GM23248 (cell line): ENCODE measurements at places on chromosomes 1 and 21.

- DNase-seq: peak; percentile 84
These were observed 705 bp downstream of the UROD start for GRCh38 chr1:45012639-45013278.

- no peak for DNase-seq
These were observed 397.4 kb upstream of the PKN2 start for GRCh38 chr1:88286716-88287115.

DNA sequence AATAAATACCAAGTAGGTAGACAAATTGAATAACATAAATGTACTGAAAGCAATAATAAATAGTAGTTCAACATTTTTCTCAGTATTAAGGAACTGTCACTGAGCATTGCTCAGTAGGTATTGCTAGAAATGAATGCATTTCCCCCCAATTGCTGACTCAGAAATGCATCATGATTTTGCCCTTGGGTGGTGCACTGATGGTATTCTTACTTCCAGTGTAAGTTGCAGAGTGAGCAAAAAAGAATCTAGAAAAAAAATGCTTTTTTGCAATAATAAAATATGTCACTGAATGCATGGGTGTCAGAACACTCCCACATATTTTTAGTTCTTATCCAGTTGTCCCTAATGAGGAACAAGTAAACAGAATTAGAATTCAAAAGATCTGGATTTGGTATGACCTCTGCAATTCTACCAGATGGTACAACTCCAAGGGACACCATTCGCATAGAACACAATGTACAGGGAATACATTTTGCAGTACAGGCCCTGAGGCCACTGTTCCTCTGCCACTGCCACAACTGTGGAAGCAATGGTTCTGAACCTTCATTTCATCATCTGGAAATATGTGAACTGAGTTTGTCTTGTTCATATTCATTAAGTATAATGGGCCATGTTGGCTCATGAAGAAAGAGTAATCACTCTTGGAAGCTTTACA lies 78.0 kb downstream of the ATP6V1G3 start:
- peak; percentile 81 for DNase-seq

DNA sequence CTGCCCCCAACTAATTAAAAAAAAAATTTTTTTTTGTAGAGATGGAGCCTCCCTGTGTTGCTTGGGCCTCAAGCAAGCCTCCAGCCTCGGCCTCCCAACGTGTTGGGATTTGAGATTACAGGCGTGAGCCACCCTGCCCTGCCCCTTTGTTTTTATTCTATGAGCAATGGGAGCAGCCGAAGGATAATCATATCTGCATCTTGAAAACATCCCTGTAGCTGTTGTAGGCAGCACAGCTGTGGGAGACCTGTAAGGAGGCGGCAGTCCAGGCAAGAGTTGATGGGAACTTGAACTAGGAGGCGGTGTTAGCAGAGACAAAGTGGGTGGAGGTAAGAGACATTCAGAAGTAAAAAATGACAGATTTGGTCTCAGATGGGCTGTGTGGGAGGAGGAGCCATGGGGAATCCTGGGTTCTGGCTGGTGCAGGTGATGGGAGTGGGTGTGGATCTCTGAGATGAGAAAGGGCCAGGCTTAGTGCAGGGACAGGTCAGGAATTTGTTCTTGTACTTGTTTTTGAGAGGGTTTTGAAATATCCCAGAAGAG lies 31.3 kb downstream of the STUM start:
- DNase-seq: no peak

DNA sequence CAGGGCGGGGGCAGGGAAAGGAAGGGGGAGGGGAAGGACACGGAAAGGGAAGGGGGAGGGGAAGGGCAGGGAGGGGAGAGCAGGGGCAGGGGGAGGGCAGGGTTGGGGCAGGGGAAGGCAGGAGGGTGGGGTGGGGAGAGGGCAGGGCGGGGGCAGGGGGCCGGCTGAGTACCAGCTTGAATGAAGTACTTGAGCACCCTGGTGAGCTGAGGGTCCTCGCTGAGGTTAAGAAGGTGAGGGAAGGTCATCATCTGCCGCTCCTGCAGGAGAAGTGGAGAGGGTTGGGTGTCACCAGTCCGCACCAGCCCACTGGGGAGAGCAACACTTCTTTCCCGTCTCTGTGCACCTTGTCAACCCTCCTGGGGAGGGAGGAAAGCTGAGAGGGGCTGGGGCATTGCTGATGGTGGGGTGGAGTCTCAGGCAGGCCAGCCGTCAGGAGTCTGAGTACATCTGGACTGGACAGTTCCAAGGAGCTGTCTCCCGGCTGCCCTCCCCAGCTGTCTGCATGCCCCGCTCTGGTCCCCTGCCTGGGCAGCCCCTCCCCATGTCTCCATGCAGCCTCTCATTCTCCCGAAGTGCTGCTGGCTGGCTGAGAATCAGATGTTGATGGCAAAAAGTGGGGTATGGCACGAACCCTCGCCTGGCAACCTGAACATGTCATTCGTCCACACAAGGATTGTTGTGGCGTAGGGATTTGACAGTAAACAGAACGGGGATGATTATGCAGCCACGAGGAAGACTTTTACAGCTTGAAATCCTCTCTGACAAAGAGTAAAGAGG lies 70.0 kb downstream of the SCCPDH start:
- peak; percentile 43 for DNase-seq

- peak; percentile 19 for DNase-seq
These were observed 36.6 kb upstream of the CNIH3 start for GRCh38 chr1:224579526-224579925.

- DNase-seq: no peak
These were observed 434.5 kb downstream of the KIF26B start for GRCh38 chr1:245589316-245589715.
